K562 (cell line): ENCODE measurements at places on chromosomes 7 and 10. TPM values are rescaled to one million over a fixed set of nuclear protein-coding genes. Genes with fewer than 3 reads are reported as not detected.

DNA sequence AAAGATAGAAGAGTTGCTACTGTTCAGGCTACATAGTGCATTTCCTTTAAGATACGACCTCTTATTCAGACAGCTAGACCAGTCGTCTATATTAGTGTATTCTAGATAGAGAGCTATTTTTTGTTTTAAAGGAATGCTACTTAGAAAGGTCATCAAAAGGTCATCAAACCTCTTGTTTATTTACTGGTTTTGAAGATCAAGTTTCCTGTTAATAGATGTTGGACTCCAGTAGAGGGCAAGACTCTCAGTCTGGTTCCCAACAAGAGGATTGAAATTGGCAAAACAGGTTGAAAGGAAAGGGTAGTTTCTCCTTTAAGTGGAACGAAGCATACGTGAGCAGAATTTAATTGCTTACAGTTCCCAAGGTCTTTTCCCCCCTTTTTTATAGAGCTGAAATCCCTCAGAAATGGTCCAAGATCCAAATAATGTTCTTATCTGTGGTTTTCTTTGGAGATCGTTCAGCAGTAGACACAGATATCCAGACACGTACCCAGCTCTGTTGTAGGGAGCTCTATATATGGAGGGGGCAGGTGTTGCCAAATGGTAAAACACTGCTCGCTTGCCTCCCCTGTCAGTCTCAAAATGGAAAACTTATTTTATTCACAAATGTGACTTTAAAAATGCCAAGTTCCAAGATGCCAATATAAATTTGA is 37.2 kb downstream of the BAMBI start:
- DNase-seq = no peak

Gene NUTM2A
- 1.6 and 2.8 TPM in 2 replicates for total RNA-seq

DNA sequence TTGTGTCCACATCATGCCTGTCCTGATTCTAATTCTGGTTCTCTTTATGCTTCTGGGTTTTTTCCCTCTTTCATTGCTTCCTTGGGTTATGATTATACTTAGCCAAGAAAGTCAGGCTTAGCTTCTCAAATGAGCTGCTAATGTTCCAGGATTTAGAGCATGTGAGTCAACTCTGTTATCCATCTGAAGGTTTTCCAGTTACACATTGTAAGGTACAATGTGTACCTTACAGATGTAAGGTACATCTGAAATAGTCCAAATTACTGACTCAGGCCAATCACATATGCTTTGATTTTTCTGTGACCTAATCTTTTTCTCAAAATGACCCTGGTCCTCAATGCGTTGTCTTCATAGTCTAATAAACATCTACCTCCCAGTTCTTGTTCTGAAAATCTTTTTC is 13.3 kb upstream of the MIOS start:
- no peak for DNase-seq

DNA sequence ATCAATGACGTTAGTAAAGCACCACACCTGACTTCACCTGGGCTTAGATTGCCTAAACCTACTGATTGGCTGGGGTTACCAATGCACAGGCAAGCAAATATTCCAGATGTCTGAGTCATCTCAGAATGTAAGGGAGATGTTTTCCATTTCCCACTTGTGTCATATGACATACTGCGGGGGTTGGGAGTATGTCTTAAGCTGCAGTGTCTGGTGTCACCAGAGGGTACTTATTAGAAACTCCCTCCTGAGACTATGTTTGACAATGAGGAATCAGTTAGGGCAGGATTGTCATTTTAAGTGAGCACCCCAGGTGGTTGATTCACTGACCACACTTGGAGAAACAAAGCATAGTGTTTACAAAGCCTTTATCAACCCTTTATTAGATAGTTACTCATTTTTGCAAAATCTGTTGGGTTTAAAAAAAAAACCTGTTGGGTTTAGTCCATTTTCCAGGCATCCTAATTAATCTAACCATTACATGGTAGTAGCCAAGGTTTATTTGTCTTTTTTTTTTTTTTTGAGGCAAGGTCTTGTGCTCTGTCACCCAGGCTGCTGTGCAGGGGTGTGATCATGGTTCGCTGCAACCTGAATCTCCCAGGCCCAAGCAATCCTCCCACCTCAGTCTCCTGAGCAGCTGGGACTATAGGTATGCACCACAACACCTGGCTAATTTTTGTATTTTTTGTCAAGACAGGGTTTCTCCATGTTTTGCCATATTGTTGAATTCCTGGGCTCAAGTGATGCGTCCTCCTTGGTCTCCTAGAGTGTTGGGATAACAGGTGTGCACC is 72.5 kb downstream of the CDK6 start:
- DNase-seq = peak; percentile 49

GRCh38 chr10:51206500-51206899 is 132.2 kb downstream of the PRKG1 start:
- no peak for DNase-seq

Gene GDF2
- total RNA-seq = 0.11 and 0.27 TPM in 2 replicates

Gene MEST
- 0.62 and 1.0 TPM in 2 replicates for total RNA-seq

- DNase-seq = no peak
Observed at GRCh38 chr7:137169282-137169698, 174.2 kb downstream of the PTN start.

DNA sequence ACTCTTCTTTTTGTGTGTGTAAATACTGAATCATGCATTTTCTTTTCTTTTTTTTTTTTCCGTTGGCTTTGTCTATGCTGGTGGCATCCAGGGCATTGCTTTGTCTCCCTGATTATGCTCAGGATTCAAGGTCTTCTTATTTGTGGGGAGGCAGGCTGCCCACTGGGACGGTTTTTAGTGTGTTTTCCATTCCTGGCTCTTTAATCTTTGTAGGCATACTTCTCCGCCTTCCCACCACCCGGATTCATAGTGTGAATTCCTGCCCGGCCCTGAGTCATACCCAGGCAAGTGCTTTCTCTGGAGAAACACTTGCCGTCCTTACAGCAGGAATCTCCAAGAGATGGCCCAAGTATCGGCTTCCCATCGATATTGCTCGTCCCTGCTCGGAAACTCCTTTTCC is 5.2 kb downstream of the ZNF655 start:
- no peak for DNase-seq

Gene NEUROG3
- not detected in 2 replicates for total RNA-seq

Gene MRC1
- 0.18 and 0.20 TPM in 2 replicates for total RNA-seq

Gene C10orf90
- total RNA-seq = not detected in 2 replicates

DNA sequence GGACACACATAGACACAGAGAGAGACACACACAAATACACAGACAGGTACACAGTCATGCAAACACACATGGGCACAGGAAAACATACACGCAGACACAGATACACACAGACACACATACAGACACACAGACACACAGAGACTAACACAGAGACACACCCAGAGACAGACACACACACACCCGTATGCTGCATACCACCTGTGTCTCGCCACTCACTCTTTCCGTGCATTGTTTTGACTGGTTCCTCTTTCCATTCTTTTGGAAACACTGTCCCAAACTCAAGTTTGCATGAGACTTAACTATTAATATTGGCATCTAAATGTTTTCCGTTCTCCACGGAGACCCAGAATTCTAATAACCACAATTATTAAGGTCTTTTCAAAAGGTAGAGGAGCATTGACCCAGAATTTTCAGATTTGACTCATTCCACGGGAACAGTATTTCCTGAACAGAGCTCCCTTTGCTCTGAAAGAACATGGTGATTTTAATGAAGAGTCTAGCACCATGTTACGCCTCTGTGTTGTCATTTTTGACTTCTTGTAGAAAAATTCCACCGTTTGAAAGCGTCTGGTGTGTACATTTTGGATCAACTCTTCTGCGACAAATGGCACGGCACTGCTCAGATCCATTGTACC is 141.2 kb upstream of the RNF32 start:
- DNase-seq = no peak

- no peak for DNase-seq
Observed at GRCh38 chr10:62092301-62093030, 176.2 kb downstream of the RTKN2 start.

DNA sequence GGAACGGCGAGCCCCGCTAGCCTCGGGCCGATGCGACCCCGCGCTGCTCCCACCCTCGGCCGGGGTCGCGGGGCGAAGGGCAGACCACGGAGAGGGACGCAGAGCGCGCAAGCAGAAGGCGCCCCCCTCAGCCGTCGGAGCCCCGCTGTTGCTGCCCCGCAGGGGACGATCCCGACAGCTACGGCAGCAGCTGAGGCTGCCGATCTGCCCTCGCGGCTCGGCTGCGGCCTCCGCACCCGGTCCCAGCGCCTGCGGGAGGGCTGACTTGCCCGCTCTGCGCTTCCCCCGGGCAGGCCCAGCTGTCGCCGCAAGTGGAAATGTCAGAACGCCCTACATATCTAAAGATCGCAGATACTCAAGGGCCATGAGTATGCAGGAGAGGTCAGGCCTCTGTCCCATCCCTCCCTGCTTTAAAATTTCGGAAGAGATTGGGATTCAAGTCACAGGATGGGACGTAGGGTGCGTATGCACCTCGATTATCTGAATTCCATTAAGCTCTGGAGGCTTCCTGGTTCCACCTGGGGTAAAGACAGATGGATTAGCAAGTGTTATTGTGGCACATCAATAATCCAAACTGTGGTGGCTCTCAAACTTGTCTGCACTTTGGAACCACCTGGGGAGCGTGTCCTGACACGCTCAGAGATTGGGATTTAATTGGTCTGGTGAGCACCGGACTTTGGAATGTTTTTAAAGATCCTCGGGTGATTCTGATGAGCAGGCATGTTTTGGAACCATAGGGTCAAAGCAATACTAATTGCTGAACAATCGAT is at the start of gene CRPPA:
Gene CRPPA, minus strand, starts transcription at position 206 of the 770 bp plus-strand sequence. CDS start 216 bp downstream, outside the sequence.
- DNase-seq = peak; percentile 58

DNA sequence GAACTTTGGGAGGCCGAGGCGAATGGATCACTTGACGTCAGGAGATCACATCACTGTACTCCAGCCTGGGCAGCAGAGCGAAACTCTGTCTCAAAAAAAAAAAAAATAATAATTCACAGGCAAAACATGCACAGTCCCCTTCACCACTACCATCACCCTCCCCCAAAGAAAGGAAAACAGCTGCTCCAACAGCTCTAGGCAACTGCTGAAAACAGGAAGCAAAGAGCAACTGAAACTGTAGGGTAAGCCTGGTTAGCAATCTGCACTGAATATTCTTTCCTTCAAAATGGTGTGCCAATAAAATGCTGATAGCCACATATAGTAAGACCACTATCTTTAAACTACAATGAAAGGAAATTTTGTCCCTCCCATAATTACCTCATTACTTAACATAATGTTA is 11.8 kb downstream of the NT5C2 start:
- DNase-seq = no peak

DNA sequence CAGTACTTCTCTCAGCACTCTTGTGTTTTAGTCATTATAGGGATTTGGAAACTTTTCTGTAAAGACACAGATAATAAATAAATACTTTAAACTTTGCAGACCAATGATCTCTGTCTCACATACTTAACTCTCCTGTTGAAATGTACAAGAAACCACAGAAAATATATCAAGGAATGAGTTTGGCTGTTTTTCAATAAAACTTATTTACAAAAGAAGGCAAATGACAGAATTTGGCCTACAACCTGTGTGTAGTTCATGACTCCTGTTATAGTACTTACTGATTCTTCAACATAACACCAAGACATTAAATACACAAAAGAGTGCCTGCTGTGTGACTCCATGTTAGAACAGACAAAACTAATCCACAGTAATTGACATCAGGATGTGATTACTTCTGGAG is 510.0 kb upstream of the PHF14 start:
- no peak for DNase-seq

Gene FOXI2
- not detected in 2 replicates for total RNA-seq

DNA sequence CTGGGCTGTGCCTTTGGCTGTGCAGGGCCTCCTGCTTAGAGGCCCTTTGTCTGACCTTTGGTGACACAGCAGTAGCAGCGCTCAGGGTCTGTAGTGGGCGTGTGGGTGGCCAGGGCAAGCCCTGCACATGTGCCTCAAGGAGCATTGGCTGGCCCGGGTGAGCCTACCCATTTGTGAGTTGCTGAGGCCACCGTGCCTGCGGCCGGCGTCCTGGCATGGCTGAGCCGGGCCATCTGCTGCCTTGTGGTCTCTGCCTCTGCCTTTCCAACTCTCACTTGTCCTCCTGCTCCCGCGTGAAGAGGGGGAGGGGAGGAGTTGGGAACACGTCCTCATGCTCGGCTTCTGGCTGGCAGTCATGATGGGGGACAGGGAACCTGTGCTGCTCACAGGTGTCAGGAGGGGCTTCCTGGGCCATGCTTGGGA is 9.2 kb upstream of the ORAI2 start:
- no peak for DNase-seq

- no peak for DNase-seq
Observed at GRCh38 chr10:8346861-8347260, 292.4 kb downstream of the GATA3 start.

Gene ANKRD30A
- not detected in 2 replicates for total RNA-seq

DNA sequence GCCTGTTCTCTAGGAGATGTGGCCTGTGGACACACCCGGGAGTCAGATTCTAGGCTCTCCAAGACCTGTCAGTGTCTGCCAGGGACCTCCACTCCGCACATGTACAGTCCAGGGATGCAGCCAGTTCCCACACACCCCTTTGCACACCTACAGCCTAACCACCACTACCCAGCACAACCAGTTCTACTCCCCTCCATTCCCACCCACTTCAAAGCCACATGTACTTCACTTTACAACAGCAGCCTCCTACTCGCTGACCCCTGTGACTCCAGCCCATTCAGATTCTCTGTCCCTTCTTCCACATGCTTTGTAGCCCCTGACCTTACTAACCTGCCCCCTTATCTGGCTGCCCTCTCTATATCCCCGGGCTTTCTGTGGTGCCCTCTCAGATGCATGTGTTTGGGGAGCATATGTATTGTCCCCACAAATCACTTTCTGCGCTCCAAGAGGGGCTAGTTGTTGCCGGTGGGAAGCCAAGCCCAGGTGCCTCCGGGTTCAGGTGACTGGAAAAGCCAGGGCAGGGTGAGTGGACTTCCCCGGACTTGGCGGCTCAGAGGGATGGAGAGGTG is 7.2 kb downstream of the LBX1 start:
- DNase-seq = no peak

- DNase-seq = no peak
Observed at GRCh38 chr7:99560834-99561736, 2.6 kb downstream of the ZNF655 start.

Gene HOXA5
- total RNA-seq = not detected in 2 replicates

Gene TMEM178B
- total RNA-seq = 0.02 TPM in 1 of 2 replicates, not detected in the other

DNA sequence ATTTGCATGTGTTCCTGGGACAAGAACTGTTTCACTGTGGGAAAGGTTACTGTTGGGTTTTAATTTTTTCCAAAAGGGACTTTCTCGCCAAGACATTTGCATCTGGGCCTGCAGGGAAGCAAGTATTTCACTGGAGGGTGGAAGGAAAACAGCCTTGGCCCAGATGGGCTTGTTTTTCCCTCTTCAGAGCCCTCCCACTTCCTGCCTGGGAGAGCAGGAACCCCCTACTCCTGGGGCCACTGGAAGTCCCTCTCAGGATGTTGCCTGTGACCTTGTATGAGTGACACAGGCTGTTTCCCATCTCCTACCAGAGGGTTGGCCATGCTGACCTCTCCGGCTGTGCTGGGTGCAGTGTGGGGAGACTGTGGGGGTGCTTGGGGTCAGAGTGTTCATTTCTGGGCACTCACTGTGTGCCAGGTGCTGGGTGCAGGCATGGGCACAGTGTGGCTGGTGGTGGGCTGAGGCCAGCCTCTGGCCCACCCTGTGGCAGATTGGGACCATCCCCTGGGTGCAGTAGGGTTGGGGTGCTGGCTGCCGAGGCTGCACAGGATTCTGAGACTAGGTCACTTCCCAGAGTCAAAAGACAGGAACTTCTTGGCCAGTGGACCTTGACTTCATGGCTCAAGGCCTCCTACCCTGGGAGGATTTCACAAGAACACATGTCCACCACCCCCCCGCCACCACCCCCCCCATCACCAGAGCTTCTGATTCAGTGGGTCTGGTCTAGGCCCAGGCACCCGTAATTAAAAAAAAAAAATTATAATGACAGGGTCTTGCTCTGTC is 10.2 kb downstream of the TSPAN15 start:
- DNase-seq = no peak

- no peak for DNase-seq
Observed at GRCh38 chr10:121741248-121741792, 143.1 kb upstream of the FGFR2 start.

GRCh38 chr10:116521424-116522290 is 24.1 kb upstream of the PNLIP start:
- peak; percentile 33 for DNase-seq
